ENCODE measurements at places on chromosomes 13 and 19. TPM values are rescaled to one million over a fixed set of nuclear protein-coding genes. Genes with fewer than 3 reads are reported as not detected.

The SBK2 gene
- total RNA-seq: not detected

The WDR87 gene
- total RNA-seq: not detected

The NDFIP2 gene
- 250 TPM for total RNA-seq

The KRTDAP gene
- total RNA-seq: not detected

The DDA1 gene
- total RNA-seq: 45.3 TPM

The TPM4 gene
- total RNA-seq: 346 TPM

Measured in activated T-helper 1 cell treated with anti-CD3 and anti-CD28 coated beads, Interleukin-12 subunit alpha, Interleukin-12 subunit beta, Interleukin-2, Interleukin-4 antibody, amounts not matched to agents 30 ng/mL and 10 ng/mL and 1 ng/mL, durations not matched to agents 14 hours and 24 hours and 36 hours (primary cell).